Ammon's horn (tissue), 1 donor: ENCODE measurements at places on chromosomes 7 and 10.

GRCh38 chr7:90597563-90598253 is 1.6 kb downstream of the CDK14 start:
- DNase-seq: no peak

DNA sequence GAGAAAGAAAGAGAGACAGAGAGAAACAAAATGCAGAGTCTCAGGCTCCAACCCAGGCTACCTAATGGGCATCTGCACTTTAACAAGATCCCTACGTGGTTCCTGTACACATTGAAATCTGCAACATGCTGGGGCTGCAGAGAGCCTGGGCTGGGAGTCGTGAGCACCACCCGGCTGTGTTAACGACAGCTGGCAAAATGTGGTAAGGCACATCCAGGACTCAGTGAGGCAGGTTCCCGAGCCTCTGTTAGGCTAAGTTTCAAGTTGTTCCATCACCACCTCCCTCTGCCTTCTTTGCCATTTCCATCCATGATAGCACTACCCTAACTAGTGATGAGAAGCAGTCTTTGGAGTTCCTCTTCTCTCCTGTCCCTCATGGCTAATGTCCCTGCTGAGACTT is 1.4 kb downstream of the AKR1B10 start:
- DNase-seq: no peak

GRCh38 chr7:26390016-26390415 is 98.4 kb downstream of the SNX10 start:
- no peak for DNase-seq

DNA sequence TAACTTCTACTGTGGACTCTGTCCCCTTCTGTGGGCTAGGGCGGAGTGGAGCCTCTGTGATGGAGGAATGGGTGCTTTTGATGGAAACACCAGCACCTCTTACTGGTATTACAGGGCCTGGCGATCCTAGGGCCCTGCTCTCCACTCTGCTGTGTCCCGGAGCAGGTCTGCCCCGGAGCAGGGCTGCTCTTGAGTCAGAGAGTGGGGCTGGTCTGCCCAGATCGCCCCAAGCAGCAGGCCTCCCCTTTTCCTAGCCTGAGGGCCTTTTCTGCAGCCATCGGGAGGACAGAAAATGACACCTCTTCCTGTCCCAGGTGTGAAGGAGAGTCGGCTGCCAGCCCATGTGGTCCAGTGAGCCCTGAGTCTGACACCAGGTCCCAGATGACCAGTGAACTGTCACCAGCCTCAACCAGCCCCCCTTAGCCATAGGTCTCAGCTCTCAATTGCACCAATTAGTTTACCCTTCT is 1.4 kb downstream of the ZNF282 start:
- no peak for DNase-seq

DNA sequence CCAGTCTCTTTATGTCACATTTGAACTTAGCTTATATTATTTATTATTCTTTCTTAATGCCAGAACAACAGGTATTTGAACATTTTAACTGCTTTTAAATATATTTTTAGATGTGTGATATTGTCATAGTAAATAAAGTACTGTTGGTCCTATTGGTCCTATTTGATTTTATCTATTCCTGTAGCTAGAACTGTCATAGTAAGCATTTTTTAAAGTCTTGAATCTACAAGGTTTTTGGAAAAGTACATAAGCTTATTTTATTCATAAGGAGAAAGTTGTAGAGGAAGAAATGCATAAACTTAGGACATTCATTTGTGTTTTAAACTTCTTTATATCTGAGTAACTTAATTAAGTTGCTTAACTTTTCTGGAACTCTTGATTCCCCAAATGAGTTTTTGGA is 136.0 kb downstream of the PHF14 start:
- no peak for DNase-seq

DNA sequence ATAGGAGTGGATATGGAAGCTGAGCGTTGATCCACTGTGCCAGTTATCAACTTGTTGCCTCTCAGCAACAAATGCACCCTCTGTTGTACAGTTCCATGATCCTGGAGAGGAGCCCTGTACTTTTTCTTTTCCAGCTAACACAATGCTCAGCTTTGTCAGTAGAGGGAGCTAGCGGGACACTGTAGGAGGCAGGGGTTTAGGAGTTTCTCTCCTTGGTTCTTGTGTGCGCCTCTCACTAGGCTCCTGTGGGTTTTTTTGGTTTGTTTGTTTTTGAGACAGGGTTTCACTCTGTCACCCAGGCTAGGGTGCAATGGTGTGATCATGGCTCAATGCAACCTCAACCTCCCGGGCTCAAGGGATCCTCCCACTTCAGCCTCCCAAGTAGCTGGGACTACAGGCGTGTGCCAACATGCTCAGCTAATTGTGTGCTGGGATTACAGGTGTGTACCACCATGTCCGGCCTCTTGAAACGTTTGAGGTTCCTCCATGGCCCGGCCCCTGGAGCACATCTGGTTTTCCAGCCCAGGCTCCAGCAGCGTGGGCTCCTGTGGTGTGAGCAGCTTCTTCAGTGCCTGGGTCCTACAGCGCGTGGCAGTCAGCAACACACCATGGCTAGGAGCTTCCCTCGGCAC is 12.0 kb upstream of the MARVELD1 start:
- peak; percentile 90 for DNase-seq

DNA sequence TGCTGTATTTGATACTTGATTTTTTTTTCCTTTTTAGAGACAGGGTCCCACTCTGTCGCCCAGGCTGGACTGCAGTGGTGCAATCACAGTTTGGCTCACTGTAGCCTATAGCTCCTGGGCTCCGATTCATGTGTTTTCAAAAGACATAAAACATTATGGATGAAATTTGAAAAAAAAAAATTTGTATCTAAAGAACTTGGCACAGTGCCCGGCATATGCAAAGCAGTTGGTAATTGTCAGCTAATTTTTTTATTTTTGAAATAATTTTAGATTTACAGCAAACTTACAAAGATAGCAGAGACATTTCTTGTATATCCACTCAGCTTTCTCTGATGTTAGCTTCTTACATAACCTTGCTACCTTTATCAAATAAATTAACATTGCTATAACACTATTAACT is 20.3 kb upstream of the SAMD8 start:
- DNase-seq: no peak

- DNase-seq: no peak
Measured at GRCh38 chr10:20355011-20355410, 538.8 kb downstream of the PLXDC2 start.

- peak; percentile 79 for DNase-seq
Measured at GRCh38 chr7:514651-515598, 4.7 kb downstream of the PDGFA start.

- no peak for DNase-seq
Measured at GRCh38 chr10:122308417-122309141, 37.5 kb downstream of the BTBD16 start.

DNA sequence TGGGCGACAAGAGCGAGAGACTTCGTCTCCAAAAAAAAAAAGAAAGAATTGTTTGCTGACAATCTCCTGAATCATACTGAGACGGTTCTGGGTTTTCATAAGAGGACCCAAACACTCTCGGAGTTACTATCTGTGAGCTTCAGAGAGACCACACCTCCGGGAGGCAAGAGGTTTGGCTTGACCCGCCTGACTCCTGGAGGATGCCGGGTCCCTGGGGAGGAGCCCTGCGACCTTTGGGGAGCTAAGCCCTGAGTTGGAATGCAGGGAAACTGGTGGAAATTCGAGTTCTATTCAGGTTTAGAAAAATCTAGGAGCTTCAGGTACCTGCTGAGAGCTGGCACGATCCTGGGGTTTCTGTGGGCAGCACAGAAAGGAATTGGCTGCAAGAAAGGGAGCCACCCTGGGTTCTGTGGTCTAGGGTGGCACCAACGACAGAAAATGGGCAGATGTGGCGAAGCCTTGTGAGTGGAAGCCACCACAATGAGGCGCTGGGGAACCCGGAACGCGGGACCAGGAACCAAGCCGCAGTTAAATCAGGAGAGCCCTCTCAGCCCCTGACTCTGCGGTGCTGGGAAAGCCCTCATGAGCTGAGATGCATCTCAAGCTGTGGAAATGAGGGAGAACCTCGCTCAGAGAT is 21.9 kb upstream of the GATAD1 start:
- DNase-seq: no peak

- DNase-seq: no peak
Measured at GRCh38 chr10:59666310-59666709, 43.3 kb downstream of the SLC16A9 start.

DNA sequence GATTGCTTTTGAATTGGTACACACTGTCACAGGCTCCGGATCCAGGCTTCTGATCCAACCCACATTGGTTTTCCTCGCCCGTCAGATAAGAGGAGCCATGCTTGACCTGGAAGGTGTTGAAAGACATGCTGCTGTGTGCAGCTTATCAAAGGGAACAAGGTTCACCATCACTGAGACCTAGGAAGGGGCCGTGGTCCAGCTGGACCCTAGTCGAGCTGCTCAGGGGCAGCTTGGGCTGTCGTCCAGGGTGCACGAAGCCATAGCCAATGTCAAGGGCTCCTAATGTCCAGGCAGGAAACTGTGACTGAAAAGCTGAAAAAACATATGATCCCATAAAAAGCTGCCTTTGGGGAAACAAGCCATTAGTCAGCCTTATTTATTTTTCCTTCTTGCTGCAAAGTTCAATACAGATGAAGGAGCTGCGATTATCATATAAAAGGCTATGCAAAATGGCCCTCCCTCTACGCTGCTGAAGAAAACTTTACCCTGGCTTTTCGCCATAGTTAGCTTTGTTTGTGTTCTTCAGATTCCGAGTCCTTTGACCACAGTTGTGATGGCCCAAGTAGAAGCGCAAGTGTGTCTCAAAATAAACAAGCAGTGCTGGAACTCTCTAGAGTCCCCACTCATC is 118.0 kb downstream of the CREB5 start:
- no peak for DNase-seq

DNA sequence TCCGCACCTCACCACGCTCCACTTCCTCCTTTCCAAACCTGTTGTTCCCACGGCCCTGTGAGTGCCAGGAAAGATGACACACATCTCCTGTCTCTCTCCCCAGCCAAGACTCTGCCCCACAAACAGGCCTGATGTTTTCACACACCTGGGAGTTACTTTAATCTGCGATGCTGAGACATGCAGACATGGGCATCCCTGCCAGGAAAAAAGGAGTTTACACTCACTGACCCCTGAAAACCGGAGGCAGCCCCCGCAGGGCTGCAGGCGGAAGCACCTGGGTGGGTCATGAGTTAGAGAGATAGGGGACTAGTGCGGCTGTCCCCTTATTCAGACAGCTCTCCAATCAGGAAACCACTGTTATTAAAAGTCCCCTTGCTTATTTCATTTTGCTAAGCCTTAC is 106.4 kb upstream of the CARD11 start:
- DNase-seq: no peak
